ENCODE measurements at places on chromosomes 5 and 9.

- no peak for DNase-seq
These were observed 24.4 kb upstream of the SMIM15 start for GRCh38 chr5:61186634-61187033.

- no peak for DNase-seq
These were observed 716 bp upstream of the OTULIN start for GRCh38 chr5:14663734-14664269.

GRCh38 chr9:73515216-73515615 is 363.6 kb downstream of the ANXA1 start:
- no peak for DNase-seq

DNA sequence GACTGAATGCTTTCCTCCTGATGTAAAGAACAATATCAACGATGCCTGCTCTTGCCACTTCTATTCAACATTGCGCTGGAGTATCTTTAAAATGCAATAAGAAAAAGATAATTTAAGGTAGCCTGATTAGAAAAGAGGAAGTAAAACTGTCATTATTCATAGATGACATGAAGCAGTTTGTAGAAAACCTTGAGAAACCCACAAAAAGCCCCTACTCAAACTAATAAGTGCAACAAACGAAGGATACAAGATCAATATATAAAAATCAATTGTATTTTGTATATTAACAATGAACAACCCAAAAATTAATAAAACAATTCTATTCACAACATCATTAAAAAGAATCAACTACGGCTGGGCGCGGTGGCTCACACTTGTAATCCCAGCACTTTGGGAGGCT is 76.4 kb upstream of the CKMT2 start:
- DNase-seq: no peak

DNA sequence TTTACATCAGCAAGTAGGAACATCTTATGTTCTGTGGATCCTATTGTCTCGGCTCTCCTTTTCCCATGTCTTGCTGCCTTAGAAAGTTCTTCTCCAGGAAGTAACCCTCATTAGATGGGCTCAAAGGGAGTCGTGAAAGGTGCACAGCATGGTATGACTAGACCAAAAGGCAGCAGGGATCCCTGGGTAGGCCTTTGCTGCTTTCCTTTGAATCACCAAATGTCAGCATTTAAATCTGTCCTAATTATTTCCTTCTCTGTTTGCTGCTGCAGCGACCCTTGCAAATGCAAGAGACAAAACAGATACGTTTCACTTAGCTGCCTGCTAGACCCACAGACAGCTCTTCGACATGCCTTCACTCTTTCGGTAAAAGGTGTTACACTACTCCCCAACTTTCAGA is 218.4 kb downstream of the ACTL7B start:
- no peak for DNase-seq

DNA sequence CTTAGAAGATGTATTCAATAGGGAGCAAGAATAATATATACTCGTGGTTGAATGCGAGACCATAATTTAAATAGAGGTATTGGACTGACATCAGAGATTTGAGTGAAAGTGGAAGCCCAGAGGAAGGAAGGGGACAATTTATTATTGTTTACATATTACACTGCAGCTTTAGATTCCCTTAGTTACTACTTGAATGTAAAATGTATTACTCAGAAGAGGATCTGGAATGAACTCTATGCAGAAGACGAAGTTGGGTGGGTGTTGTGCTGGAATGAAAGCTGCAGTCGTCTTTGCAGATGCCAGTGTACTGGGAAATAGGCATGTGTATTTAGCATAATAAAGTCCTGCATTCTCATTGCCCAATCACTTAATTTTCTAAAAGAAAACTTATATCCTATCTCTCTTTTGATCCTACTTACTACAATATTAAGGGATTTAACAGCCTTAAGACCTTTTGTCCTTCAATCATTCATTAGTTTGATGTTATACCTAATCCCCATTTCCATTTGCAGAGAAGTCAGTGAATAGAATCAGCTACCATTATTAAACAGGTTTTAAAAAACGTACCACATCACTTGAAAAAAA is 570.7 kb upstream of the WWC1 start:
- no peak for DNase-seq

DNA sequence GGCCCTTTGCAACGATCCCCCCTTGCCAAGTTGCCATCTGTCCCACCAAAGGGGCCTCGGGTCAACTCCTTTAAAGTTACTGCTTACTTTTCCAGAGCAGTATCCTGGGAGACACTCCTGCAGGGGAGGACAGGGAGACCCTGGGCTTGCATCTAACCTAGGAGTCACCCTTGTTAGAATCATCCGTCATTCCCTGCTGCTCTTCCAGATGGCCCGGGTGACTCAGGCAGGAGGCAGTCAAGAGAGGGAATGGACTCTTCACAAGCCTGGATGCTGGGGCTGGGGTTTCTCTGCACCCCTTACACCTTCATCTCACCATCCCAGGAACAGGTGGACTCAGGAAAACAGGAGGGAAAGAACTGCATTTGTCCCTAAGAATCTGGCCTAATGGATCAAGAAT is 175.6 kb downstream of the GABBR2 start:
- DNase-seq: no peak

- no peak for DNase-seq
These were observed 133.9 kb downstream of the PJA2 start for GRCh38 chr5:109275919-109276318.

DNA sequence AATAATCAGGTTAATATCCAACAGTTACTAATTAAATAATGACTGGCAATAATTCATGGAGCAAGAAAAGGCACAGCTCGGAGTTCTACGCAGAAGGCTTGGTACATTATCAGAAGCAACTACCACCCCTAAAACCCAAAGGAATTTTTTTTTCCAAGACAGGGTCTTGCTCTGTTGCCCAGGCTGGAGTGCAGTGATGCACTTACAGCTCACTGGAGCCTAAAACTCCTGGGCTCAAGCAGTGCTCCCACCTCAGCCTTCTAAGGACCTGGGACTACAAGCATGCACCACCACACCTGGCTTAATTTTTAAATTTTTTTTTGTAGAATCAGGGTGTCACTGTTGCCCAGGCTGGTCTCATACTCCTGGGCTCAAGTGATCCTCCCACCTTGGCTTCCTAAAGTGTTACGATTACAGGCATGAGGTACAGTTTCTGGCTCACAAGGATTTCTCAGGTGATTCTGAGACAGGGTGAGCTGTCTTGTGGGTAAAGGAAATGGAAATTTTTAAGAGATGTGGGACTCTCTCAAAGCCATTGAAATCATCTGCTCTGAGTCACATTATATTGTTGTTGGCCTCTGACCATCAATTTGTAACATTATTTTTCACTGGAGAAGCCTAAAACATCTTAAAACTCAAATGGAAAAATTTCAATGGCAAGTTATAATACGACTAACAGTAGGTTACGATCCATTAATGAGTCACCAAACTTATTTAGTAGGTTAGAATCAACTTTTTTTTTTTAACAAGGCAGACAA is 19.7 kb upstream of the HSDL2 start:
- DNase-seq: no peak

DNA sequence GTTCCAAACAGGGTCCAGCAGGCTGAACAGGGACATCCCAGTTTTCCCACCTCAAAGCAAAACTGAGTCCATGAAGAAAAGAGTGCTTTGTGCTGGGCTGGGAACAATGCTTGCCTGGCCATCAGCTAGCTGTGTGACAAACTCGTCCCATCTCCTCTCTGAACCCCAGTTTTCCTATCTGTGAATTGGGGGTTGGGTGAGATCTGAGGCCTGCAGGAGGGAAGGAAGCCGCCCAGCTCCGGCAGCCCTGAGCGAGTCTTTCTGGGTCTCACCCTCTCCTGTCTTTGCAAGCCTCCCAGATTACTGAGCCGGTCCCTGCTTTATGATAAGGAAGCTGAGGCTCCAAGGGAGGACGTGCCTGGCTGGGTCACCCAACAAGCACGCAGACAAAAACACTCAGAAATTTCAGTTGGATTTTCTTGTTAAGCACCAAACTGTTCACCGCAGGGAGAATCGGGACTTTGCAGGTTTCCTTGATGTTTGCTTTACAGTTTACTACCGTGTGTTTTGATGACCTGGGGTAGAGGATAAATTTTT is 82.6 kb upstream of the LMX1B start:
- DNase-seq: no peak

GRCh38 chr9:33820231-33820745 is 3.3 kb downstream of the UBE2R2 start:
- no peak for DNase-seq

- DNase-seq: no peak
These were observed 54.6 kb downstream of the KCNT1 start for GRCh38 chr9:135756576-135756975.

DNA sequence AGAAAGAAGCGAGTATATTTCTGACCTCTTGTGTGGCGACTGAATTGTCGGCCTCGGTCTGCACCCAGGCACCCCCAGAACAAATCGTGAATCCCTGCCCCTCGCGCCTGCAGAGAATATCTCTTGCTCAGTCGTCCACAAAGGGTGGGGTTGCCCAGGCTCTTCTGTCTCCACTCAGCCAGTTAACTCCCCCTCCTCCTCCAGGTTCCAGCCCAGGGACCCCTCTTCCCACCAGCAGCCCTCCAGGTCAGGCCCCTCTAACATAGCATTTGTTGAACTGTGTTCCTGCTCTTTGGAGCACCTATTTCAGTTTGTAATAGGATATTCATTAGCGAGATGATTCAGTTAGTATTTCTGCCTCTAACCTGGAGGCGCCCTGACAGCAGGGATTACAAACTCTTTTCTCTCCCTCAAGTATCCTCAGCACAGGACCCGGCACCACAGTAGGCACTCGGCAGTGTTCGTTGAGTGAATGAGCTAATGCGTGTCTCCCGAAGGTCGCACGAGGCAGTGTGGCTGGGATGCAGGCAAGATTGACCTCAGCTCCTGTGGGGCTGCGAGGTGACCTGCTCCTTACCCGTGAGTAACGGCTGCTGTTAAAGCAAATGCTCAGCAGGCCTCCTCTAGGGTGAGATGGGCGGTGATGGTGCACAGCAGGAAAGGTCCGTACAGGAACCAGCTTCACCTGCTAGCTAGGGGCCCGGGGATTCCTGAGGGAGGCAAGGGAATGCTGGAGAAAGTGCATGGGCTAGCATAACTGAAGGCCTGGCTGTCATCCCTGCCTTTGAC is 25.8 kb downstream of the ZBTB34 start:
- DNase-seq: no peak

GRCh38 chr9:19160085-19160484 is 32.8 kb upstream of the PLIN2 start:
- no peak for DNase-seq

DNA sequence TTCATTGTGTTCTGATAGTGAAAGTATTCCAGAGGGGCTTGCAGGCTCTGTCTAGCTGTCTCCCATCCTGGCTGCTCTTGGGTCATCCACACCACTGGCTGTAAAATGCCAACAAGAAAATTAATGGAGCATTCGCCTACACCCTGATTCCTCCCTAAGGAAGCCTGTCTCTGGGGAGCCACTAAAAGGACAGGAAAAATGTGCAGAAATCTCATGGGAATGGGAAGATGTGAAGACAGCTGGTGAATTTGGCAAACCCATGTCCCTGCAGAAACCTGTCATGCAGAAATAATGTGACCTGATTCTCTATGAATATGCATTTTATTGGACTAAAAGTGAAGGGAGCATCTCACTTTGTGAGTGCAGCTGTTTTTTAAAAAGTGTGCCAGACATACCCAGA is 265.6 kb downstream of the TUSC1 start:
- DNase-seq: no peak
